ENCODE measurements at places on chromosomes 7 and 10.
A peak's percentile ranks its signal among the peaks of the same experiment; 100 is the strongest.

DNA sequence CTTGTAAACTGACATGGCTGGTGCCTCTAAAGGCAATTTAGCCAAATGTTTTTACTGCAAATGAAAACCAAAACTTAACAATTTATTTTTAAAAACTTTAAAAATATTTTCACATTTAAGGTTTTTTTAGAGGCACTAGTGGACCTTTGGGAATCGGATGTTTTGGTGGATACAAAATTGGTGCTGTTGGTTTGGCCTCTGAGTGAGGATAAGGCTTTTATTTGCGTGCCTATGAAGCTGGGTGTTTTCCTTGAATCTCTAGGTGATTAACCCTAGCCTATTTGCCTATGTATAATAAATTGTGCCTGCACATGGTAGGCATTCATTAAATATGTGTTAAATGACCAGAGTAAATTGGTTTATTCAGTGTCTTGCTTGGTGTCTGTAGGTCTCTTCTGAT, 2.9 kb upstream of the SGCE start:
- DNase-seq: no peak

GRCh38 chr10:124700293-124701037, 43.7 kb downstream of the FAM53B start:
- DNase-seq: no peak

- no peak for DNase-seq
Observed at GRCh38 chr10:34809796-34810195, 5.3 kb downstream of the PARD3 start.

- DNase-seq: no peak
Observed at GRCh38 chr7:41826641-41827040, 123.8 kb upstream of the INHBA start.

- DNase-seq: no peak
Observed at GRCh38 chr10:10209167-10209566, 808.5 kb upstream of the CELF2 start.

DNA sequence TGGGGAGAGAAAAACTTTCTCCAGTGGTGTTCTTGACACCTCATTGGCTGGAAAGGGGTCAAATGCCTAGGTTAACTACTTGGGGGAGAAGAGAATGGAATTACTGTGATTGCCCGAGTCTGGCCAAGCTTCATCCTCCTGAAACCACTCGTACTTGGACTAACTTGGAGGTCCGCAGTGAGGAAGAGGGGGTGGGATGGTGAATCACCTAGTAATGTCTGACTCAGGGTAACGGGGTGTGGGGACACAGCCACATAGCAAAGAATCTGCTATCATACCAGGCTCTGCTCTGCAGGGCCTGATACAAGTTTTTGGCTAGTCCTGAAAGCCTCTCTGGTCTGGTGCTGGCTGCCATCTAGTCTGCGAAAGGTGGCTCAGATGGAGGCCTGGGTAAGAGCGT, 190.9 kb downstream of the RPS24 start:
- no peak for DNase-seq

GRCh38 chr7:15594461-15594860, 32.6 kb upstream of the AGMO start:
- DNase-seq: no peak

DNA sequence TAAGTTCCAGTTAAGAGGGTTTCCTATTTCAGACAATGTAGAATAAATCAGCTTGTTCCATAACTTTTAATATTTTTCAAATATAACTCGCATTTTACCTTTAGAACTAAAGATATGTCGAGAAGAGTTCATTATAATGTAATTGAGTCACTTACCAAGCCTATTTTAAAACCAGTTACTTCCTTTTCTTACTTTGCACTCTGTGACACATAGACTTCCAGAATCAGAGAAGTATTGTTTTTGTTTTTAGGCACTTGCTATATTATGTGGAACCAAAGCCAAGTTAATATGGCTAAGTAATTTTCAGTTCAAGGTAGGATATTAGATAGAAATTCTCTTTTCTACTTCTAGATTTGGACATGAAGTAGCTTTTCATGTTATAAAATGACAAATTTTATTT, 182.7 kb upstream of the PRPS1L1 start:
- no peak for DNase-seq

DNA sequence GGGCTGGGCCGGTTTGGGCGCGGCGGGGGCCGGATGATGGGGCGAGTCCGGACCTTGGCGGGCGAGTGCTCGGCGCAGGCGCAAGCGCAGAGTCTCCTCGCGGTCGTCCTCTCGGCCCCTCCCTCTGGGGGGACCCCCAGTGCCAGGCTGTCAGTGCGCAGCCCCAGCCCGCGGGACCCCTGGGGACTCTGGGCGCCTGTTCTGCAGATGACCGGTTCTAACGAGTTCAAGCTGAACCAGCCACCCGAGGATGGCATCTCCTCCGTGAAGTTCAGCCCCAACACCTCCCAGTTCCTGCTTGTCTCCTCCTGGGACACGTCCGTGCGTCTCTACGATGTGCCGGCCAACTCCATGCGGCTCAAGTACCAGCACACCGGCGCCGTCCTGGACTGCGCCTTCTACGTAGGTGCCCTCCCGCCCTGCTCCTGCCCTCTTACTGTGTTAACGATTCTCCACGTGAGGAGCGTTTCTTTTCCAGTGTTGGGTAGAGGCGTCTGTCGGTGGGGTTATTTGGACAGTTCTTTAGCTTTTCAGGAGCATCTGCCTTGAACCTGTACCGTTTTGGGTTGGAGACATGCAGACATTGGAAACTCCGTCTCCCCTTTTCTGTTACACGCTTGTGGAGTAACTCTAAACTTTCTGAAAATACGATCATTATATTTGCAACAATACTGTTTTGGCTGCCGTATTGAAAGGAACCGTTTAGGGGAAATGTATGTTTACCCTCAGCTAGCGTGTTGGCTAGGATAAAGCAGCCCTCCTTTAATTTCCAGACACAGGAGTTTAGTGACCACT, 706 bp downstream of the BUB3 start:
- DNase-seq: peak; percentile 58

DNA sequence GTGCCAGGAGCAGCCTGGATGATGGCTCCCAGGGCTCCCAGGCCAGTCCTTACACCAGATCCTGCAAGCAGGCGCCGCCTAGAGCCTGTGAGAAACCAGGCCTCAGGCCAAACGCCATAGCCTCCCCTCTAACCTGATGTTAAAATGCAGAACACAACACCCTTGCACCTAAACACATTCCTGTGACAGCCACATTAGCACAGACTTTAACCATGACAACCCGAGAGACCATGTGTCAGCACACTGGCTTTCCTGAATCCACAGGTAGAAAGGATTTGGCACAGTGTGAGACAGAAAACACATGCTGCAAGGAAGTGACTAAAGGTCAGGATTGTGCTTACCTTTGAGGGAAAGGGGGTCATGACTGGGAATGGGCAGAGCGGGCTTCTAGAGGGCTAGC, 59.9 kb downstream of the SGMS1 start:
- no peak for DNase-seq

- DNase-seq: peak; percentile 40
Observed at GRCh38 chr10:68327889-68328786, 3.7 kb upstream of the HNRNPH3 start.

- no peak for DNase-seq
Observed at GRCh38 chr10:131909014-131909808, 8.4 kb downstream of the PPP2R2D start.

DNA sequence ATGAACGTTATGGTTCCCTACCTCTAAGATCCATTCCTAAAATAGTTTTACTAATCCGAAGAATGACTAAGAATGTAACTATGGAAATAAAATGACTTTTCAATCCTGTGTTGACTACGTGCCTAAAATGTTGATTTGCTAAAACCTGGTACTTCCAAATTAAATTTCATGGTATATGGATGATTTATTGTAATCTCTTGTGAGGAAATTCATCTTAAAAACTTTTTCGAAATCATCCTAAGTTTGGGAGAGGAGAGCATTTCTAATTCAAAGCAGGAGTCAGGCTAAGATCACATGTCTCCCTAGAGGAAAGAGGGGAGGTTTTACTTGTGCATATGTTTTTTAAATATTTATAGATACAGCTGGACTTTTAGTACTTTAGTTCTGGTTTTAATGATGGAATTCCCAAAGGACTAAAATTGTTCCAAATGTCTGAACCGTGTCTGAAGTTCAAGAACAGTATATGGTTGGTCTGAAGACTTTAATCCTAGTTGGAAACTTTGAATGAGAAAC, 483.9 kb downstream of the AUTS2 start:
- DNase-seq: no peak

- DNase-seq: no peak
Observed at GRCh38 chr7:38565289-38565688, 65.9 kb downstream of the AMPH start.

GRCh38 chr10:104066945-104067344, 18.7 kb downstream of the COL17A1 start:
- no peak for DNase-seq

DNA sequence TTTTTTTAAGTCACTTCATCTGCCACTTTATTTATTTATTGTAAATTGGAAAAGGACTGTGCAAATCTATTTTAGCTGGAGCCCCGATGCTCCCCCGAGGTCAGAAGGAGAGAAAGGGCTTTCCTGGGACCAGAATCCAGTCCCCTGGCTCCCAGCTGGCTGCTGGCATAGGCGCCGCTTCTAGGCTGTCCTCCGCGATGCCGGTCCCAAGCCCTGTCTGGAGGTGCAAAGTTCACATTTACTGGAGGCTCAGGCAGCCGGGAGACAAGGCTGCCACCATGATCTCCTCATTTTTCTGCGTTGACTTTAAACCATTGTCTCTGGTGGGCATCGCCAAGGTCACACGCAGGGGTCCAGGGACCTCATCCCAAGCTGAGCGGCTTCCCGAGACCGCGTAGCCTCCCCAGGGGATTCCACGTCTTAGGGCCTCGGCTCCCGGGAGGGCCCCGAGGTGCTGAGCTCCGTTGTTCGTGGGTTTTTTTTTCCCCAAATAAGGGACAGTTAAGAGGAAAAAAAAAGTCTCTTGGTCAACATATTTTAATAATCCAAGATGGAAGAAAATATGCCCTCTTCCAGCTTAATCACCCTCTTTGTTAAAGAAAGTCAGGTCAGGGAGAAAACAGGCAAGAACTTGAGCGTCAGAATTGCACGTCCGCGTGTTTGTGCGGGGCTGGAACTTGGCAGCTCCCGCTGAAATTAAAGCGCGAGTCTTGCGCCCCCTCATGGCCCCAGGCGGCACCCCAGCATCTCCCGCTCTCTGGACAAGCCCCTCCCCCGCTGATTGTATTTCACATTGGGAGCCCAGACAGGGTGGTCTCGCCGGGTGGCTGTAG, 11.9 kb downstream of the RGR start:
- peak; percentile 48 for DNase-seq

GRCh38 chr10:47184724-47185330, 115.2 kb upstream of the GDF10 start:
- no peak for DNase-seq

GRCh38 chr7:137040745-137041144, 172.3 kb downstream of the CHRM2 start:
- no peak for DNase-seq
